Fibroblast of the aortic adventitia (primary cell): ENCODE measurements at places on chromosomes 2 and 18. TPM values are rescaled to one million over a fixed set of nuclear protein-coding genes. Genes with fewer than 3 reads are reported as not detected.

Gene LRRTM4
- 0.18 and 1.5 TPM in 2 replicates for total RNA-seq

Gene GAD1
- total RNA-seq, result not detected in 2 replicates

Gene CCDC141
- 1.8 and 2.7 TPM in 2 replicates for total RNA-seq

Gene UGT1A3
- total RNA-seq, result not detected in 2 replicates

Gene IL1A
- 0.90 TPM in 1 of 2 replicates, not detected in the other for total RNA-seq

Gene FOXD4L1
- 0.09 and 0.16 TPM in 2 replicates for total RNA-seq

Gene EFR3B
- total RNA-seq, result 0.99 and 1.1 TPM in 2 replicates

Gene ACP1
- total RNA-seq, result 62.1 and 88.3 TPM in 2 replicates

Gene STK25
- total RNA-seq, result 143 TPM in 2 replicates

Gene DSC3
- 0.09 and 12.1 TPM in 2 replicates for total RNA-seq

Gene CLK1
- 59.8 and 175 TPM in 2 replicates for total RNA-seq

Gene TRIP12
- total RNA-seq, result 151 and 210 TPM in 2 replicates

Gene RUFY4
- total RNA-seq, result not detected in 2 replicates

Gene CRYGC
- total RNA-seq, result not detected in 2 replicates

Gene MREG
- 2.2 and 2.8 TPM in 2 replicates for total RNA-seq

Gene DOK1
- total RNA-seq, result 11.4 and 36.9 TPM in 2 replicates

Gene CHRNG
- total RNA-seq, result not detected in 2 replicates

Gene SNRPD1
- 15.1 and 78.2 TPM in 2 replicates for total RNA-seq

Gene RAB12
- 64.9 and 67.4 TPM in 2 replicates for total RNA-seq

Gene LIMS4
- 4.7 and 6.1 TPM in 2 replicates for total RNA-seq

Gene ITPRIPL1
- total RNA-seq, result 2.5 and 3.4 TPM in 2 replicates

Gene LDAH
- 7.4 and 21.8 TPM in 2 replicates for total RNA-seq

Gene STARD6
- total RNA-seq, result not detected in 2 replicates

Gene PGAP1
- 10.3 and 14.7 TPM in 2 replicates for total RNA-seq

Gene ALPI
- total RNA-seq, result not detected in 2 replicates

Gene AMER3
- total RNA-seq, result not detected in 2 replicates

Gene TCF7L1
- 3.5 and 3.7 TPM in 2 replicates for total RNA-seq

Gene CERKL
- total RNA-seq, result 0.27 TPM in 1 of 2 replicates, not detected in the other

Gene ATOH8
- total RNA-seq, result 17.0 and 22.0 TPM in 2 replicates

Gene FAP
- total RNA-seq, result 150 and 228 TPM in 2 replicates

Gene G6PC2
- total RNA-seq, result not detected in 2 replicates

Gene PID1
- 0.57 and 13.0 TPM in 2 replicates for total RNA-seq

Gene LIPG
- 2.7 and 3.2 TPM in 2 replicates for total RNA-seq

Gene ASB18
- total RNA-seq, result not detected in 2 replicates

Gene SLC9A4
- total RNA-seq, result not detected in 2 replicates

Gene DQX1
- total RNA-seq, result 0.27 TPM in 1 of 2 replicates, not detected in the other

Gene SERPINB3
- not detected in 2 replicates for total RNA-seq

Gene CD226
- total RNA-seq, result 0.08 and 0.99 TPM in 2 replicates
